ENCODE measurements at places on chromosomes 1 and 21.

DNA sequence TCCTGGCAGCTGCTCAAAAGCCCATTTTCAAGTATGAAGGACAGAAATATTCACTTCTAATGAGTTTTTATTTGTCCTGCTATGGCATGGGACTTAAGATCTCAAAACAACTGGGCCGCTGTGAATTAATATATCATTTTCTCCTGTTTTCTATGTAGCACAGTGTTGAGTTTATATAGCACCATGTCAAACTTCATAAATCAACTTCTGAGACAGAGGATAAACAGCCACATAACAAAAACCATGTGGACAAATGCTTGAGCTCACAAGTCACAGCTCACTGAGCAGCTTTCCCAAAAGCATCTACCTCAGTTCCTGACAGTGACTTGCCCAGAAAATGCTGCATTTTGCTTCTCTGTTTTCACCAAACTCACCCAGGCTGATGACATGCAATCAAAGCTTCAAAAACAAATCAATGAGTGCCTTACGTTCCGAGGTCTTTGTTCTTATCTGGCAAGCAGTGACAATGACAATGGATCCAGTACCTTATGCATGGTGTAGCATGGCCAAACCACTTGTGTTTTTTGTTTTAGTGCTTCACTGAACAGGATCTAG lies 722.6 kb downstream of the LRRIQ3 start:
- no peak for DNase-seq

- DNase-seq = no peak
Observed at GRCh38 chr21:29712818-29713217, 227.0 kb downstream of the GRIK1 start.

GRCh38 chr1:199550199-199551065 lies 477.1 kb upstream of the NR5A2 start:
- no peak for DNase-seq

DNA sequence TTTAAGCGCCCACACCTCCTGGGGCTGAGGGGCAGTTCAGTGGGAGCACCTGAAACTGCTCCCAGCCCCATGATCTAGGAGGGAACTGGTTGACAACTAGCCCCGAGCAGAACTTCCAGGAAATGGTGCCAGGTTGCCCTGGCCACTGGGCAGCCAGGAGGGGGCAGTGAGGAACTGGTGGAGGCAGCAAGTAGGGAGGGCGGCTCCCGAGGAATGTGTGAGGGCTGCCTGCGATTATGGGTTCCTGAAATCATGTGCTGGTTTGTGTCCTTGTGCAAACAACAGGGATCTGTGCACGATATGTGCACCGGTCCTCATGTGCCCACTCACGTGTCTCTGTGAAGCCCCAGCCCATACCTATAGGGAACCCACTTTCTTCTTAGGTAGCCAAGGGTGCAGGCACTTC lies 9.9 kb downstream of the GPR3 start:
- no peak for DNase-seq

- no peak for DNase-seq
Observed at GRCh38 chr1:182281541-182281940, 110.0 kb downstream of the GLUL start.

- DNase-seq = no peak
Observed at GRCh38 chr1:108767708-108768107, 21.2 kb downstream of the STXBP3 start.

DNA sequence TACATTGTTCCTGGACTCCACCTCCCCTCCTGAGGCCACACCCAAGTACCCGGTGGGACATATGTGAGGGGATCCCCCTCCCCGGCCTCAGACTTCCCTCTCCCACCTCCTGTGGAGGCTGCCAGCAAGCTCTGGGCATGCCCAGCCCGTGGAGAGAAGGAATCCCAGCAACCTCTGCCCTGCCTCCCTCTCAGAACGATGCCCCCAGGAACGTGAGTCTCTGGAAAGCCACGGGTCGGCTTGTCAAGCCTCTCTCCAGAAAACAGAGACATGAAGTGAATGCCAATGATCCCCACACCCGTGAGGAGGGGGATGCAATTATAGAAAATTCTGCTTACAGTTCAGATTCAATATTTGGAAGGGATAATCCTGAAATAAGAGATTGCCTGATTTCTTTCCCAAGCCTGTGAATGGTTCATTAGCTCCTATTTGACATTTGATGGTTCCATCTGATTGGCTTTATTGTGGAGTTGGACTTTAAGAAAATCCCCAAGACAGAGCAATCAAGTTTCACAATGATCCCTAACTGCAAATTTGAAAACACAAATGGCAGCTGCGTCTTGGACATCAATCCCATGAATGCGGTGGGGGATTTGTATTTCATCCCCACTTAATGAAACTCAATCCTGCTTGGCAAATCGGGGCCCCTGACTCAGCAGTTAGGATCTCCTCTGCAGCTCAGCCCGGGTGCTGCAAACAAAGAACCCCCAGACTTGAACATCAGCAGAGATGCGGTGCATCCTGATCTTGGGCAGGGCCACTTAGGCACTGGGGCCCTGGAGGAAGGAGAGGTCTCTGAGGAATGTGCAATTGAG lies 9.1 kb upstream of the GUCA2B start:
- no peak for DNase-seq

GRCh38 chr21:45551316-45551715 lies 9.1 kb upstream of the SLC19A1 start:
- DNase-seq = no peak

- no peak for DNase-seq
Observed at GRCh38 chr1:152168535-152168868, 9.5 kb upstream of the RPTN start.

- no peak for DNase-seq
Observed at GRCh38 chr1:27656157-27656893, 15.7 kb downstream of the IFI6 start.

- no peak for DNase-seq
Observed at GRCh38 chr1:97505816-97506215, 415.0 kb downstream of the DPYD start.

DNA sequence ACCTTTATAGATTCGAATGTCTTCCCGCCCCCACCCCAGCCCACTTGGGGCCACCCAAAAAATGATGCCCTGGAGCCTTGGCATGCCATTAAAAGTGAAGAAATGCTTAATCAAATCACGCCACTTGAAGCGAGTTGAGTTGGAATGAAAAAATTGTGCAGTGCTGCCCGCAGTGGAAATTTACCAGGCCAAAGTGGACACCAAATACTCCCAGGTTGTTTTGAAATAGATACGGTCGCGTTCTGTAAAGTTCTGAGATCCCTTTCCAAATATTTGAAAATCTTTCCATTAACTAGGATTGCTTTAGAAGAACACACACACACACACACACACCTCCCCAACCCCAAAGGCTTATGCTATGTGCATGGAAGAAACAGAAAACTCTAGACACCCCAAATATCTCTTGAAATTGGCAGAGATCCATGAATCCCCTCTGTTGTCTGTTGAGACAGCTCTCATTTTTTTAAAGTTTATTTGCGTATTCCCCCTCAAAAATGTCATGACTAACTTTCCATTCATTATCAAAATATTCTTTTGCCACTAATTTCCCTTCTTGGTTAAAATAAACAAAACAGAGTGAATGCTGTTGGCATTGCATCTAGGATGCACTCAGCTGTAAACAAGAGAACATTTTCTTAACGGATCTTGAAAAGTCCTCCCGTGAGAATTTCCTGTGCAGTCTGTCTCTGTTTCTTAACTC lies 142.3 kb upstream of the KCNE2 start:
- DNase-seq = no peak

GRCh38 chr1:162232034-162232711 lies 144.5 kb downstream of the SPATA46 start:
- DNase-seq = no peak

- no peak for DNase-seq
Observed at GRCh38 chr1:158148468-158148867, 32.2 kb upstream of the CD1D start.

GRCh38 chr1:60620087-60620486 lies 462.3 kb upstream of the NFIA start:
- no peak for DNase-seq

DNA sequence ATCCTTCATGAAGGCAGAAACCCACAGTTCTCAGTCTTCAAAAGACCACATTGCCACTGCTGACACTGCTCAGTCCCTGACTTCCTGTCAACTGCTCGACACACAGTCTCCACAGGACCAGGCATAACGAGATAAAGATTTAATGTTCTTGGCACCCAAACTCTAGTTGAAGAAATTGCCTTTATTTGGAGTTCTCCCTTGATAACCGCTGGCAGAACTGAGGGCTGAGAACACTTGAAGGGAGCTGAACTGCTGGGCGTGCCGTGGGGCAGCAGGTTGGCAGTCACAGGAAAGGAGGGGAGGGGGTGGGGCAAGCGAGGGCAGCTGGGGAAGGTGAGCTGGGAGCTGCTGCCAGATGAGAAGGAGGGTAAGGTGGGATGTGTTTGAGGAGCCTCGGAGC lies 15.9 kb downstream of the HENMT1 start:
- no peak for DNase-seq

GRCh38 chr1:232276651-232277050 lies 353.3 kb downstream of the SIPA1L2 start:
- DNase-seq = no peak

DNA sequence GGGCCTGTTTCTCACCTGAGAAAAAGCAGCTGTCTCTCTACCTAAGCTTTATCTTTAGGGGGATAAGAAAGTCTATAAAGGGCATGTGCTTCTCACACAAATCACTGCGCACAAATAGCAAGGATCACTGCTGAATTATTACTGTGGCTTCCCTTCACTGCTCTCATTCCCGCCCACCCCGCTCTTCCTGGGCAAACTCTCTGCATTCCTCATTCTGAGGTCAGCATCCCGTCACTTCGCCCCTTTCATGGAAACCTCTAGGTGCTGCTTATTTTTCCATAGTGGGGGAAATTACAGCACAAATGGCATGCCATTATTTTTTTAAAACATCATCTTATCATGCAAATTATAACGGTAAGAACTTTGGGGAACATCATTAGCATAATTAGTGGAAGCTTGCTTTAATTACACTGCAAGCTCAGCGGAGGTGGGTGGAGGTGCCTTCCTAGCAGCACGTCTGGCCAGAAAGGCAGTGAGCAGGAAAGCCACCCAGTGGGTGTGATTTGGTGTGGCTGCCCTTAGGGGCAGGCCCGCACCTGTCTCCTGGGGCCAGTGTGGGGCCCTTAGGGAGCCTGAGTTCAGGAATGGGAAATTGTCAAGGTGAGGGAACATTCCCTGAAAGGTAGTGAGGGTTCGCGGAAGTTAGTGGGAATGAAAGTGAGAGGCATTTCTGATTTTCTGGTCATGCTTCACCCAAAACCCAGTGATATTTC lies 105.9 kb downstream of the LAMC2 start:
- DNase-seq = no peak

DNA sequence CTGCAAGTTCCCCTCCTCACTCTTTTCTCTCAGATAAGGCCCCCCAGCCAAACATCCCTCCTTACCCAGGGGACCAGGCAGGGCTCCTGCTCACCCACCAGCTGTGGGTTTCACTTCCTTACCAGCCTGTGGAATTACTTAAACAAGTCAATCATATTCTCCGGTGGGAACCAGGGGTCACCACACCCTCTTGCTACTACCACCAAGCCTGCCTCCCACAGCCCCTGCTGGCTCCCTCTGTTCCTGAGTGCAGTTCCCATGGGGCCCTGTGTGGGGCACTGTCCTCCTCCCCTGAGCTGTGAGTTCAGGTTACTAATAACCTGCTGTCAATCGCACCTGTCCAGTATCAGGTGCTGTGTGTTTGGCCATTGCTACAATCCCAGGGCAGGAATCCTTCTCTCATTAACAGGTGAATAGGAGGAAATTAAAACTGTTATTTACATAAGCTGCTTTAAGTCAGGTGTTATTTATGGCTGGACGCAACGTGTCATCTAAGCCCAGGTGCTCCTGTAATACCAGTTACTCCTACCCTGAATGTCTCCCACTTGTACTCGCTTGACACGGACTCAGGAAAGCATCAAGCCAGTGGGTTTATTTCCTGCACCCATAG lies 53.1 kb upstream of the LBR start:
- DNase-seq = no peak

GRCh38 chr1:10152709-10153284 lies 57.6 kb upstream of the KIF1B start:
- no peak for DNase-seq

- DNase-seq = no peak
Observed at GRCh38 chr1:2448098-2448445, 28.0 kb upstream of the PLCH2 start.

GRCh38 chr21:39675993-39676661 lies 63.4 kb downstream of the B3GALT5 start:
- DNase-seq = no peak

DNA sequence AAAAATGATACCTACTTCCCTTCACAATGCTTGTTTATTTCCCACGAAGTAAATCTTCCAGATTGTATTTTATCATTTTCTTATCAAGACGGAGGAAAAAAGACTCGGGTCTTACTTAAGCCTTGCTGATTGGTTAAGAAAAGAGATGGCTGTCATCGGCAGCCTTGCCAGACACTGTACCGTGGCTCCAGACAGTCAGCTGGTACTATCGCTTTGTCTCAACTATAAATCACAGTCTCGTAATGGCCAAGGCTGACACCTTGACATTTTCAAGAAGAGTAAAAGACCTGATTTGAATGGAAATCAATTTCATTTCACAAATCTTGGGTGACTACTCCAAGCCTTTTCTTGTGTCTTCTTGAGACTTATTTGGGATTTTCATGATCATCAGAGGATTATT lies 868.0 kb downstream of the USP25 start:
- no peak for DNase-seq

DNA sequence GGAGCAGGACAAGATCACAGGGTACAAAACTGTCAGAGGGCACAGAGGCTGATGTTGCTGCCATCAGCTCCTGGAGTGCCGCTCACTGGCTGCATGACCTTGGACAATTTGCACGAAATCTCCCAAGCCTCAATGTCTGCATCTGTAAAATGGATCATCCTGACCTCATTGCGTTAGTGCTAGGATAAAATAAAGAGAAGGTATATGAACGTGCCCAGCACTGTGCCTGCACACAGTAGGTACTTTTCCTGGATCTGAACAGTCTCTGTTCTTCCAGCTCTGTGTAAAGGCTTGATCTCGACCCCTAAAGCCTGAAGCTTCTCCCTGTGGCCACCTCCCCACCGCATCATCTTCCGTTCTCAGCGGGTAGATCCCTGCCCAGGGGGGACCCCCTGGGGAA lies 12.9 kb downstream of the TNFRSF1B start:
- DNase-seq = no peak

GRCh38 chr1:28510970-28511440 lies 5.2 kb downstream of the RCC1 start:
- no peak for DNase-seq

DNA sequence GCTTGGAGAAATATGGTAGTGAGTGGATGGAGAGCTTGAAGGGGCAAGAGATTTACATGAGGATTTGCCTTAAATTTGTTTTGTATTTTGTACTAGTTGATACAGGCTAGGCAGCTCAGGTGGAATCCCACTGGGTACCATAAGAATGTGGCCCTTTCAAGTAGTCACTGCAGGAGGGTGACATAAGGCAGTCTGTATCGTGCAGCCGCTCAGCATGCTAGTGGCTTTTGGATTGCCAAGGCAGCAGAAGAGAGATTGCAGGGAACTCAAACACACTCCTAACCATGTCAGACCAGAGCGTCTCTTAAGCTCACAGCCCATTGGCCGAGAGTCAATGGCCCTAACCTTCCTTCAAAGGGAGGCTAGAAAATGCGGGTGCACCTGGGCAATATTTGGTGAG lies 420.0 kb downstream of the ADGRL2 start:
- no peak for DNase-seq

- no peak for DNase-seq
Observed at GRCh38 chr1:92964998-92965397, 3.7 kb upstream of the DIPK1A start.
